H54 (cell line): ENCODE measurements at places on chromosomes 5 and 9.

GRCh38 chr9:20619487-20620200, 2.7 kb downstream of the MLLT3 start:
- DNase-seq, result no peak

- DNase-seq, result no peak
Observed at GRCh38 chr9:97064176-97064575, 25.2 kb upstream of the CTSV start.

GRCh38 chr5:146877178-146877681, 1.3 kb downstream of the PPP2R2B start:
- no peak for DNase-seq

DNA sequence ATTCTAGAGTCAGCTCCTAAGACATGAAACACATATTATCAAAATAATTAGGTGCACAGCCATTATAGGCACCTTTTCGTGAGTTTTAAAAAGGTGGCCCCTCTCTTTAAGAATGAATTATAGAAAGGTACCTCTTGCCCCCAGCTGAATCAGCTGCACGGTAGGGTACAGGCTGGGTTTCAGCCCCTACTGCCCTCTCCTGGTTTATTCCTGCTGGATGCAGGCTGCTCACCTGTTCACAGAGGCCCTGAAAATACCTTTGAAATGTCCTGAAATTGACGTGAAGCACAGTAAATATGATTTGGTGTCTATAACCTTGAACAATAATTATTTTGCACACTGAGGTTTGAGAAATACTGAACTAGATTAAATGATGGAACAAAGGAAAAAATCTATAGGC, 504.8 kb upstream of the SGCD start:
- no peak for DNase-seq

DNA sequence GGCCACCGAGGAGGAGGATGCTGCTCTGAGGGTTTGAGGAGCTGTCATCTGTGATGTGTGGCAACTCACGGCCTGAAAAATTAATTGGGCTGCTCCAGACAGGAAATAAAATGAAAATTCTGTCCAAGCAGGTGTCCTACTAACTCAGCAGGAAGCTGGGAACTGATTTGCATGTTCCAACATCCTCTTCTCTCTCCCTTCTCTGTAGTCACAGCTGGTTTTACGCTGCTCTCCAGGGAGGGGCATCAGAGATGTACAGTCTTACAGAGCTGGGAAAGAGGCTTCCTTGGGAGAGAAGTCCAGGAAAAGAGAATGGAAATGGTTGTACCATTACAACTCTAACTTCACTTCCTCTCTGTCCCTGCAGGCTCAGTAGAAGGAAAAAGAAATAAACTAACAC, 24.2 kb upstream of the SIL1 start:
- no peak for DNase-seq

DNA sequence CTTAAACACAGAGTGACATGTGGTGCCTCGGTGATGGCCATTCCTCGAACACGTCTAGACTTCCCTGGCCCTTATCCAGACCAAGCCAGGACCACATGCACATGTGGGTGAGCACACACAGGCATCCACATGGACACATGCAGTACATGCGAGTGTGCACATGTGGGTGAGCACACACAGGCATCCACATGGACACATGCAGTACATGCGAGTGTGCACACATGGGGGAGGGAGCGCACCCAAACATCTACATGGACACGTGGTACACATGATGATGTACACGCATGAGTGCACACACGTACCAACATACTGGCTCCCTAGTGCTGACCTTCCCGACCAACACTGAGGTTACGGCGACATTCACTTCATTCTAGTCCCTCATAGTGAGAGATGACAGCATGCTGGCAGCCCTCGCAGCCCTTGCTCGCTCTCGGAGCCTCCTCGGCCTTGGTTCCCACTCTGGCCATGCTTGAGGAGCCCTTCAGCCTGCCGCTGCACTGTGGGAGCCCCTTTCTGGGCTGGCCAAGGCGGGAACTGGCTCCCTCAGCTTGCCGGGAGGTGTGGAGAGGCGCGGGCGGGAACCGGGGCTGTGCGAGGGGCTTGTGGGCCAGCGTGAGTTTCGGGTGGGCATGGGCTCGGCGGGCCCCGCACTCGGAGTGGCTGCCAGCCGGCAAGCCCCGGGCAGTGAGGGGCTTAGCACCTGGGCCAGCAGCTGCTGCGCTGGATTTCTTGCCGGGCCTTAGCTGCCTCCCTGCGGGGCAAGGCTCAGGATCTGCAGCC, 186.8 kb downstream of the HSPA4 start:
- DNase-seq, result no peak

DNA sequence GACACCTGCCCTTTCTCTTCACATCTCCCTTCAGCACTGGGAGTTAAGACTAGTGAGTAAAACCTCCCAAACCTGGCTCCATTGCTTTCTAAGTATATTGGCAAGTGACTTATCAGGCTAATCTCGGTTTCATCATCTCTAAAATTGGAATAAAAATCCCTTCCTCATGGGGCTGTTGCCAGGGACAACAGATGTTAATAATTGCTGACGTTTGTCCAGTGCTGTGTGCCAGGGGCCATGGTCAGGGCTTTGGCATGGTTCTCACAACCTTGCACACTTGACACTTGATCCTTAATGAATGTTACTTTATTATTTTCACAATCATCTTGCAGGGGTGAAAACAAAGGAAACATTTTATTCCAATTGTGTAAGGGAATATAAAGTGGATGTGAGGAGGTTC, 1262.0 kb upstream of the WWC1 start:
- no peak for DNase-seq

DNA sequence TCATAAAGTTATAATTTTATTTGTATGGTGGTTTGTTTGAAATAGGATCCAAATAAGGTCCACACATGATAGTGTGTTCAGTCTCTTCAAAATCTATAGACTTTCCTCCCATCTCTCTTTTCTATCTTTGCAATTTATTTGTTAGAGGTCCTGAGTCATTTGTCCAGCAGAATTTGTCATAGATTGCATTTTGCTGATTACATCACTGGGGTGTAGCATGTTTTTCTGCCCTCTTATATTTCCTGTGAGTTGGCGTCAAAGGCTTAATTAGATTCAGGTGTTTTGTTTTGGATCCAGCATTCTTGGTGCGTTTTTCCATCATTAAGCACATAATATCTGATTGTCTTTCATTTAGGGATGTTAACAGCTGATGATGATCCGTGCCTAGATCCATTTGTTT, 15.0 kb downstream of the CYFIP2 start:
- DNase-seq, result no peak

GRCh38 chr5:173625673-173626504, 9.4 kb upstream of the BOD1 start:
- no peak for DNase-seq

- DNase-seq, result no peak
Observed at GRCh38 chr5:93595420-93596147, 12.6 kb downstream of the NR2F1 start.

GRCh38 chr5:50832657-50833284, 166.3 kb downstream of the PARP8 start:
- DNase-seq, result no peak

DNA sequence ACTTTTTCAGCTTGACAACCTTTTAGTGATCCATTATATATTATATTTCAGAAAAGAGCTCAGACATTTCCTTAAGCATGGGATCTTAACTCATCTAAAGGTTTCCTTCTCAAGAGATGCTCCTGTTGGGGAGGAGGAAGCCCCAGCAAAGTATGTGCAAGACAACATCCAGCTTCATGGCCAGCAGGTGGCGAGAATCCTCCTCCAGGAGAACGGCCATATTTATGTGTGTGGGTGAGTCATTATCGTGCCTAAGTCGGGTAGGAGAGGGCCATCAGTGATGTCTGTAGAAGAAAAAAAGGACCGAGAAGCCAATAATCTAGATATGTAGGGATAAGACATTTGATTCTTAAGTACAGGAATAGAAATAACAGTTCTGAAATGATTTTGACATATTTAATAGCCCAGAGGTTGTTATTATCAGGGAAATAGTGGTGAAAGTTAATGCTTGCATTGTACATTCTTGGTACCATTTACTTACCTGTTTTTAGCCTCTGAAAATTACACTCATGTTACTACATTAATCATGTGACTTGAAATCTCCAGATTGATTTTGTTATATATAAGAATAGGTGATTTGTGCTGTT, 28.2 kb downstream of the MTRR start:
- DNase-seq, result peak; percentile 14

- DNase-seq, result no peak
Observed at GRCh38 chr5:133428072-133428660, 184.2 kb downstream of the FSTL4 start.

DNA sequence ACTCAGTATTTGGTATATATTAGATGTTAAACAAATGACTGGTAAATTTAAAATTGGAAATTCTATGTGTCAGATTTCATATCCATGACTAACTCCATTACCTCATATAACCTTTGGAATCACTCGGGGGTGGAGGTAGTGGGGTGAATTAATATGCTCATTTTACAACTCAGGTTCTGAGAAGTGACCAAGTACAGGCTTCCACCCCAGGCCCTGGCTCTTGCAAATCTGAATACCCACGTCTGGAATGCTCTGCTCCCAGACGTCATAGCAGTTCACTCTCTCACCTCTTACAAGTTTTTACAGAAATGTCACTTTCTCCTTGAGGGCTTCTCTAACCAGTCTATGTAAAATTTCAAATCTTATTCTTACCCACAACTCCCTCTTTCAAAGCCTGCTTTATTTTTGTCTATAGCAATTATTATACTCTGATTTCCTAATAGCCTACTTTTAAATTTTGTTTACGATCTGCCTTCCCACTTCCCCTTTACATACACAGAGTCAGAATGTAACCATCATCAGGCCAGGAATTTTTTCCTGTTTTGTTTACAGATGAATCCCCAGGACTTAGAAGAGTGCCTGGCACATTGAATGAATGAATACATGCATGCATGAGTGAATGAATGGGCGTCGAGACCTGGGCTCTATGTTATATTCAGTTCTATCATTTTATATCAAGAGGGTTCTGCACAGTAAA, 134.1 kb upstream of the IFNE start:
- no peak for DNase-seq

DNA sequence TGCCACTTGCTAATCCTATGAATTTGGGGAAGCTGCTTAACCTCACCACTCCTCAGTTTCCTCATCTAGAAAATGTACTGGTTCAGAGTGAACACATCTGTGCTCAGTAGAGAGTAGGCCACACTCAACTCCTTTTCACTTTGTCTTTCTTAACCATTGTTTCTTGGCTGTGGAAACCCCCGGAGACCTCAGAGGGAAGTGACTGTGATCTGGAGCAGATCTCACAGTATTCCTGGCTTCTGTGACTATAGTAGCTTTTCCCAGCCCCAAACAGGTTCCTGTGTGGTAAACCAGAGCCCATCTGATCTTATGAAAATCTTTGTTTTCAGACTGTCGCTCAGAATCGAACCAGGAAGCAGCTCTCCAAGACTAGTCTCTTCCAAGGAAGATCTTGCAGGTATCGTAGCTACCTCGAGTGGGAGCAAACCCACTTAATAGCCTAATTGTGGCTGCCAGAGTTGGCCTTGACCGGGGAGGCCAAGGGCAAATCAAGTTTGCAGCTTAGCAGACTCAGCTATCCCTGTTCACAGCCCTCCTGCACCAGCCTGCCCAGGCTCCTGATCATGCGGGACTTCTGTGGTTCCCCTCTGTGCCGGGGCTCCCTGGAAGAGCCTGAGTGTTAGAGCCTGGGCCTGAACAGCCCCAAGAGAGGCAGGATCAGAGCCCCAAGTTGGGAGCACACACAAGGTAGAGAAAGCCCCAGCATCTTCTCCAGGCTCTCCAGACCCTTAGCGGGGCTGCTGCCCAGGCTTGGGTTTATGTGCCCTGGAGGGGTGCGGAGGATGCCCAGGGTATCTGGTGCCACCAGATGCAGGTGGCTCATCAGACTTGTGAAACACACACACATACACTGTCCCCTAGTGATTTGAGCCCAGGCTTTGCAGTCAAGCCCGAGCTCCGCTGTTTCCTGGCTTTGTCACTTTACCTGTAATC, 52.2 kb upstream of the ANGPTL2 start:
- DNase-seq, result no peak

GRCh38 chr9:89304020-89304833, 6.8 kb upstream of the CKS2 start:
- no peak for DNase-seq

GRCh38 chr9:32265037-32265436, 119.4 kb upstream of the ACO1 start:
- DNase-seq, result no peak

DNA sequence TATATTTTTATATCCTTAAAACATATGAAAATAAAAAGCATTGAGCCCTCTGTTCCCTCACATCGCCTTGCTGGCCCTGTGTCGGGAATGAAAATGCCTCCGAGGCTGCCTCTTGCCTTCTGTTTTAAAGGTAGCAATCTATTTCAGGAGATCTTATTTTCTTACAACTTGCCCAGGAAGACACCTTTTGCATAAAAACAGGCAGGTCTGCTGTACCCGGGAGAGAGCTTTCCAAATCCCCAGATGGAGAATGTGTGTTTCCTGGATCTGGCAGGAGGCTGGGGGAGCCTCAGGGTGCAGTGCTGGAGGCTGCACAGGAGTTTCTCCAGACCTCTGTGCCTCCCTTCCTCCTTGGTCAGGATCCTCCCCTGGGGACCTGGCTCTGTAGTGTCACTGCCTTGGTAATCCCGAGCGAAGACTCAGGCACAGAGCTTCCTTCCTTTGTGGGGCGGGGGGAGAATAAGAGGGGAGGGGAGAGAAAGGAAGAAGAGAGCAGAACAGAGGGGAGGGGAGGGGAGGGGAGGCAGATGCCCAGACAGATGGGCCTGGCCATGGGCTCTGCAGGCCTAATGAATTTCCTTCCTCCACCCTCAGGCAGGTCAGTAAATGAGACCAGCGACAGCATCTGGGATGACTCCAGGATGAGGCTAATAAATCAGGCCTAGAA, 104.0 kb upstream of the BOD1 start:
- no peak for DNase-seq

DNA sequence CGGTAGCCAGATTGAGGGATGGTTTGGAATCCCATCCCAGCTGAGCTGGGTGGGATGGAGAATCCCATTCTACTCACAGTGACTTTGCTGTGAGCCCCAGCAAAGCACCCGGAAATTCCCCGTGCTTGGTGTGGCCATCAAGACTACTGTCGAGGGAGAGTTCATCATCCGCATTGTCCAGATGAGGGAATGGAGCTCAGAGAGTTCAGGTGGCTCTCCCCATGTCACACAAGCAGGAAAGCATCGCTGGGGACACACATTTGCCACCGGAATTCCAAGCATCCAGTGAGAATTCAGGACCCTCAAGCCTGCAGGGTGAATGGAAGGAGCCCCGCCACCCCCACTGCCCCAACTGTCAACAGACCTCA, 54.4 kb downstream of the HRH2 start:
- DNase-seq, result no peak

DNA sequence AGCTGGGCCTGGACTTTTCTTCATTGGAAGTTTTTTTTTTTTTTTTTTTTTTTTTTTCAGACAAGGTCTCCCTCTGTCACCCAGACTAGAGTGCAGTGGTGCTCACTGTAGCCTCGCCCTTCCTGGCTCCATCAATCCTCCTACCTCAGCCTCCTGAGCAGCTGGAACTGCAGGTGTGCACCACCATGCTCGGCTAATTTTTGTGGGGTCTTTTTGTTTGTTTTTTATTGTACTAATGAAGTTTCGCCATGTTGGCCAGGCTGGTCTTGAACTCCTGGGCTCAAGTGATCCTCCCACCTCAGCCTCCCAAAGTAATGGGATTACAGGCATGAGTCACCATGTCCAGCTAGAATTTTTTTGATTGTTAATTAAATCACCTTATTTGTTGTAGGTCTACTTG, 3.6 kb downstream of the DNAJC18 start:
- DNase-seq, result no peak

- DNase-seq, result no peak
Observed at GRCh38 chr5:72667708-72668107, 148.8 kb upstream of the TNPO1 start.

GRCh38 chr9:136312436-136312835, 8.5 kb upstream of the CCDC187 start:
- DNase-seq, result peak; percentile 96
